LHCN-M2 (cell line): ENCODE measurements at places on chromosomes 6 and 20. TPM values are rescaled to one million over a fixed set of nuclear protein-coding genes. Genes with fewer than 3 reads are reported as not detected.

Gene TUBB1
- total RNA-seq: not detected in 2 replicates

DNA sequence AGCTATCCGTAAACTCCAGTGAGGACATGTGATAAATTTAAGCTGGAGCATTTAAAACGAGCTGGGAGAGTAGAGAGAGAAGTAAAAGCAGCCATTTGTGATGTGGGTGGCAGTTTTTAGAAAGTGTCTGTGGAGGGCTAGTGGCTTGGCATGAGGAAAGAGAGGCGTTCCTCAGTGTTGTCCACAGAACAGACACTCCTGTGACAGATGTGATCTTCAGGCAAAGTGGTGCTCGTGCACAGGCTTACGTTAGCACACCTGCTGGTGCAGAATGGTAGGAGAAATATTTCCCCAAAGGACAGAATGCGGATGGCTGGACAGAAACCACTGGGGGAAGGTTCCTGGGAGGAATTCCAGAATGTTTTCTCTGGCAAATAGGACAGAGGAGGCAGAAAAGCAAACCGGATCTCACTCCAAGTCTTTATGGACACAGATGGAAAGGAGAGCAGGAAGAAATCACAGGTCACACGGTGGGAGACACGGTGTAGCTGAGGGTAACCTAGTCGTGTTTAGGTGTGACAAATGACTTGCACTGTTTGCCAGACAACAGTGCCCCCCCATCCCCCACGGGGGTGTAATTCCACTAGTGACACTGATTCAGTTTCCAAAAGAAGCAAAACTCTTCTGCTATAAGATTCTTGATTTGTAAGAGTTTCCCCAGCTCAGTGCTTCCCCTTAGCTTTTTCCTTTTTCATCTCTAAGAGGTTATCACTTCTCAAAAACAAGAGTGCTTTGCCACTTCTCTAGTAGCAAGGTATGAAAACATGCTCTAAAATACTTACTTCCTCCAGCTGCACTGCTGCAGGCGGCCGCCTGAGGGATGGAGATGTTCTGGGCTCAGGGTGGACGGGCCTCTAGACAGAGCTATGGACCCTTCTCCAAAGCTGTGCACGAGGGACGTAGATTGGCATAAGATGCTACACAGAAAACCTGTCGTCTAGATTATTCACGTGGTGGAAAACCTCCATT, 293.2 kb downstream of the QKI start:
- no peak for DNase-seq

DNA sequence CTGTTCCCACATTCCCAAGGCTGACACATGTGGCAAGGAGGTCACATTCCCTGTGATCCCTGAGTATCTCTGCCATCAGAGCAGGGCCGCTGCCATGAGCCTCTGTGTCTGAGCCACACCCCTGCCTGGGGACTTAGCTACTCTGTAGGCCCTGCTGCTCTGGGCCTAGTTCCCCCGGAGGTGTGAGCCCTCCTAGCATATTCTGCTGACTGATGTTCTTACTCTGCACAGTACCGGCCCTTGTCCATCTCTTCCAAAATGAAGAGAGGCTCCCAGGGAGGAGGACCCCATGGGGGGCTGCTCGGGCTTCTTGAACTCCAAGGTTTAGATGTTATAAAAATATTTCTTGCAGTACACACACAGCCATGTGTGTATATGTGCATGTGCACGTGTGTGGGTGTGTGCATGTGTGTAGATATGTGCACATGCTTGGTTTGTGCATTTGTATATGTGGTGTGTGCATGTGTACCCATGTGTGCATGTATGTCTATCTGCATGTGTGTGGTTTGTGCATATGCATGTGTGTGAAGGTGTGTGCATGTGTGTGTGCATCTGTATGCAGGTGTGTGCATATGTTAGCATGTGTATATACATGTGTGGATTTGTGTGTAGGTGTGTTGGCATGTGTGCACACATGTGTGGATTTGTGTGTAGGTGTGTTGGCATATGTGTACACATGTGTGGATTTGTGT, 101.2 kb downstream of the ERMARD start:
- DNase-seq: no peak

Gene RBBP8NL
- not detected in 2 replicates for total RNA-seq

Gene LY6G6D
- total RNA-seq: not detected in 2 replicates

- DNase-seq: no peak
Observed at GRCh38 chr6:154590756-154591155, 80.3 kb upstream of the CNKSR3 start.

Gene RIN2
- total RNA-seq: 71.6 and 73.6 TPM in 2 replicates

- no peak for DNase-seq
Observed at GRCh38 chr6:8562125-8562524, 126.8 kb upstream of the SLC35B3 start.

GRCh38 chr20:64136004-64136710, 28.1 kb upstream of the MYT1 start:
- DNase-seq: no peak

DNA sequence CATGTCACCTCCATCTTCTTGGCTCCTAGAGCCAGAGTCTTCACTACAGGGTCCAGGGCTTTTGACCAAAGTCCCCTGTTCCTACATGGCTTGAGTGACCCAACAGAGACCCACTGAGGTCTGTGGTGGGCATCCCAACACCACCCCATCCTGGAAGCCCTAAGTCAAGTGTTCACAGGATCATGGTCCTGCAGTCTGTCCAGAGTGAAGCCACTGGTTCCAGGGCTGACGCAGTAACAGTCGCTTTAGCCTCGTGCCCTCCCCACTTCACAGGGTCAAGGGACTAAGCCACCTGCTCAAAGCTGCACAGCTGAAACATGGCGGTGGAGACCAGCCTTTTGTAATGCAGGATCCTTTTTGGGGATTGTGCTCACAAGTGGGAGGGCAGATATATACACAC, 133.9 kb downstream of the JPH2 start:
- no peak for DNase-seq

DNA sequence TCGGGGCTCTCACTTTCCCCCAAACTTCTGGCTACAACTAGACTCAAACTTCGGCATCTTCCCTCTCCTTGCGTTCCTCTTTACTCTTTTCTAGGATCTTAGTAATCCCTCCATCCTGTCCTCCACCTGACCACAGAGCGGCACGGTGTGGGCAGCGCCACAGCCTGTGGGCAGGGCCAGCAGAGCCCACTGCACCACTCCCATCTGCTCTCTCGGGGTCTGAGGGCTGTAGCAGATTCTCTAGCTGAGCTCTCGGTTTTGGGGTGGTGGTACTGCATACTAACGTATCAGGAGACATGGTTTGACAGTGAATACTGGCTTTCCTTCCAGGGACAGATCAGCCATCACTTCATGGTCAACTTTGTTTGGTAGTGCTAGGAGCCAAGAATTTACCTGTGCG, 57.4 kb downstream of the EZR start:
- no peak for DNase-seq

- DNase-seq: peak; percentile 63
Observed at GRCh38 chr20:38108986-38109541, 56.0 kb downstream of the TGM2 start.

Gene TAF4
- 4.4 and 16.1 TPM in 2 replicates for total RNA-seq

DNA sequence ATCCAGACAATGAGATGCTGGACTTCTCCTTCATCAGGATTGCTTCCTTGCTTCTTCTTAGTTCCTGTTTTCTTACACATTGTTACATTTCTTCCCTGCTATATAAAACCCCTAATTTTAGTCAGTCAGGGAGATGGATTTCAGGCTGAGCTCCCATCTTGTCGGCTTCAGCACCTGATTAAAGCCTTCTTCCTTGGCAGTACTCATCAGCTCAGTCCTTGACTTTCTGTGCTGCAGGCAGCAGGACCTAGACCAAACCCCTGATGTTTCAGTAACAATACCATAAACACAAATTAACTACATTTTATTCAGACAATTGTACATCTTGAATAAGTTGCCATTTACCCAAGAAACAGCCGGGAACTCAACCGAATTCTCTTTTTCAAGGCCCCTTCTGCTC, 156.4 kb upstream of the RREB1 start:
- DNase-seq: no peak

Gene RAD21L1
- 0.19 and 0.29 TPM in 2 replicates for total RNA-seq

Gene PDE10A
- 17.9 and 21.6 TPM in 2 replicates for total RNA-seq

- no peak for DNase-seq
Observed at GRCh38 chr20:14526891-14527290, 189.5 kb upstream of the FLRT3 start.

DNA sequence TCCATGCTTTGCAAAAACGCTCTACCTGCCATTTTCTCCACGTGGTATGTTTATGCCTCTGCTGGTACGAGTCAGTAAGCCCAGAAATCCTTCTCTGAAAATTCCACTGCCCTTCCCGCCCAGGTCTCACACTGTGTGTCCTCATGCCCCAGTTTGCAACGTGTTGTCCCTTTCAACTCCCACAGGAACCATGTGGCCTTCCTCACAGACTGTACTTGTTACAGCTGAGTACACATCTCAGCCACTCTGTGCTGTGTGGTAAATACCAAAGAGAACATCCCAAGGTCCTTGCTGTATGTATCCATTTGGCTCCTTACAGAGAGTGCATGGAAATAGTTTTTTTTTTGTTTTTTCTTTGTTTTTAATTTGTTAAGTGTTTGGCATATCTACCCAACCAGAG, 56.9 kb downstream of the RTN4IP1 start:
- DNase-seq: no peak

DNA sequence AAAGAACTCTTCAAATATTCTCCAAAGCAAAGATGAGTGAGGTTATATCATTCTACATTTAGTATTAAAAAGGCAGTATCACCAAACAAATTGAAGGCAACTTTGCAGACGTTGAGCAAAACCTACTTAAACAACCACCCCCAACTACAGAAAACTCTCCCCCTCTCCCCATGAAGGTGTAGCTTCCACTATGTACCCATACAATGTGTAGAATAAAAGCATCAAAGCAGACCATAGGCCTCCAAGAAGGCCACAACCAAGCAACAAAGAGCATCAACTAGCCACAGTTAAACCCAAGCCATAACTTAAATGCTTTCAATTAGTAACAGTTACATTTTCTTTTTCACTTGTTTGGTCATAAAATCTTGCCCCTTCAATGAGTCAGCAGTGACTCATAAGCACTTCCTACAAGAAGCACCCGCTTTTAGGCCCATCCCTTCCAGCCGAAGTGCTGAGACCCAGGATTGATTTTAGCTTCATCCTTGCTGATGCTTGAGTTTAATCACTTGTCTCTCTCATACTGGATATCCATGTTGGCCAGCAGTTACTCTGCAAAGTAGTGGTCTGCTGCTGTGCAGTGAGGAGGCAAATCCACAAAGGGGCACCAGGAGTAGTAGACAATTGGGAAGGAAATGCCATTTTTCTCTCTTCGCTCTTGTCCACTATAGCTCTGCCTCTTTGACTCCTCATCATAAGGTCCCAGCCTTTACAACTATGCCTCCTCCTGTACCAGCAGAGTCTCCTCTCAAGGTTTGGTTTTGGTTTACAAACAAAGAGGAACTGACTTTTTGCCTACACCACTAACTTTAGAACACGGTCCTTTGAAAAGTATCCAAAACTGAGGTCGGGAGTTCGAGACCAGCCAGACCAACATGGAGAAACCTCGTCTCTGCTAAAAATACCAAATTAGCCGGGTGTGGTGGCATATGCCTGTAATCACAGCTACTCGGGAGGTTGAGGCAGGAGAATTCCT, 8.4 kb upstream of the NUP153 start:
- peak; percentile 90 for DNase-seq

GRCh38 chr6:26230351-26230750, 134.6 kb upstream of the BTN3A2 start:
- DNase-seq: no peak

Gene KHDC1L
- total RNA-seq: not detected in 2 replicates

DNA sequence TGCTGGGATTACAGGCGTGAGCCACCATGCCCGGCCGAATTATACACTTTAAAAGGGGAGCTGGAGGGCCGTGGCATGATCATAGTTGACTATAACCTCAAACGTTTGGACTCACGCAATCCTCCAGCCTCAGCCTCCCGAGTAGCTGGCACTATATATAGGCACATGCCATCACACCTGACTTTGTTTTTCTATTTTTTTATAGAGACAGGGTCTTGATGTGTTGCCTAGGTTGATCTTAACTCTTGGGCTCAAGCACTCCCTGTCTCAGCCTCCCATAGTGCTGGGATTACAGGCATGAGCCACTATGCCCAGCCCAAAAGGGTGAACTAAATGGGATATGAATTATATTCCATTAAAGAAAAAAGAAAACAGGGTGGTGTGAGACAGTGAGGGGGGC, 7.8 kb downstream of the PTGIS start:
- no peak for DNase-seq

Gene TBCC
- total RNA-seq: 42.8 and 48.3 TPM in 2 replicates

- no peak for DNase-seq
Observed at GRCh38 chr6:142357879-142358278, 56.1 kb downstream of the ADGRG6 start.

Gene DSP
- total RNA-seq: 4.5 and 5.5 TPM in 2 replicates

DNA sequence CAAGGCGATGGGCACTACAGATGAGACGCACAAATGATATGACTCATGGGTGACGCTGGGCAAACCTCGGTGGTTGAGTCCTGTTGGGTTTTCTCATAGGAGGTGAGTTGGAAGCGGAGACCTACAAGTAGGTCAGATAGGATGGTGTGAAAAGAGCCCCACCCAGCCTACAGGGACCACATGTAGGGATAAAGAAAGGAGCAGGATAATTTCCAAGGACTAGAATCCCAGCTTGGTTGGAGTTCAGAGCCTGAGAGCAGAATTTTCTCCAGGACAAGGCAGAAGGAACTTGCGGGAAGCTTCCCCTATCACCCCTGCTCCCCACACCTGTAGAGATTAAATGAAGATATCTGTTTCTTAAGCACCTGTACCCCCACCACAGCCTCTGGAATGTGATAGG, 489.7 kb upstream of the CDH4 start:
- no peak for DNase-seq

Gene HTR1E
- total RNA-seq: not detected in 2 replicates

- no peak for DNase-seq
Observed at GRCh38 chr6:7896465-7896987, 14.1 kb downstream of the TXNDC5 start.

GRCh38 chr6:69732045-69732444, 64.8 kb downstream of the LMBRD1 start:
- DNase-seq: peak; percentile 14

Gene RBPJL
- not detected in 2 replicates for total RNA-seq

- DNase-seq: peak; percentile 77
Observed at GRCh38 chr6:77466055-77466450, 2.8 kb upstream of the HTR1B start.

- no peak for DNase-seq
Observed at GRCh38 chr6:7675353-7675945, 50.5 kb upstream of the BMP6 start.

Gene ENPP5
- total RNA-seq: 1.3 and 2.2 TPM in 2 replicates

Gene TNXB
- under 0.01 and 0.06 TPM in 2 replicates for total RNA-seq

DNA sequence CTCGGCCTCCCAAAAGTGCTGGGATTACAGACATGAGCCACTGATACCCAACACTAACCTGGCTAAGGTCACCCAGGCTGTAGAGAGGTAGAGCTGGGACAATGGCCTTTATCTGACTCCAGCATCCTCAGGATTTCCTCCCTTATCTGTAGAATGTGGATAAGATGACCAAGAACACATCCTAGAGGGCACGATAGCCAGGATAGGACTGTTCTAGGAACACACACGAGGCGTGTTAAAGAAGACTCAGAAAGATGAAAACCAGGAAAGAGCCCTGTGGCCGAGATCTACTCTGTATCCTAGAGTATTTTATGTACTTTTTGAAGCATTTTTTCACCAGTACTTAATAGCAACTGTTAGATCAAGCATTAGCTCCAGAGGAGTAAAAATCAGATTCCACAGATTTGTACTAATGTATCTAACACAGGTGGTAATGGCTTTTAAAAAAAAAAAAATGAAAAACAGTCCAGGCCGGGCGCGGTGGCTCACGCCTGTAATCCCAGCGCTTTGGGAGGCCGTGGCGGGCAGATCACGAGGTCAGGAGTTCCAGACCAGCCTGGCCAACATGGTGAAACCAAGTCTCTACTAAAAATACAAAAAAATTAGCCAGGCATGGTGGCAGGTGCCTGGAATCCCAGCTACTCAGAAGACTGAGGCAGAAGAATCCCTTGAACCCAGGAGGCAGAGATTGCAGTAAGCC, 17.3 kb downstream of the PPP1R10 start:
- no peak for DNase-seq

GRCh38 chr6:133804265-133804664, 84.6 kb upstream of the TCF21 start:
- no peak for DNase-seq
